Activated naive CD8-positive, alpha-beta T cell treated with anti-CD3 and anti-CD28 coated beads, Interleukin-2, amount 10 ng/mL, durations not matched to agents 7 days and 5 days (primary cell): ENCODE measurements at places on chromosomes 16 and 17. TPM values are rescaled to one million over a fixed set of nuclear protein-coding genes. Genes with fewer than 3 reads are reported as not detected.

TBC1D3H gene
- not detected for total RNA-seq

ARHGAP23 gene
- total RNA-seq: 0.25 TPM

GRCh38 chr17:55728833-55729232, 6.2 kb upstream of the TMEM100 start:
- H3K27ac ChIP-seq: no peak overlapping the region
- DNase-seq: no peak
- peaks cover 42% of the 10 kb centered on the region for H3K27me3 ChIP-seq
- no peak overlapping the region for H3K4me3 ChIP-seq

- no peak overlapping the region for H3K4me3 ChIP-seq
- DNase-seq: no peak
Measured at GRCh38 chr16:81971853-81972252, 39.4 kb downstream of the SDR42E1 start.

DNA sequence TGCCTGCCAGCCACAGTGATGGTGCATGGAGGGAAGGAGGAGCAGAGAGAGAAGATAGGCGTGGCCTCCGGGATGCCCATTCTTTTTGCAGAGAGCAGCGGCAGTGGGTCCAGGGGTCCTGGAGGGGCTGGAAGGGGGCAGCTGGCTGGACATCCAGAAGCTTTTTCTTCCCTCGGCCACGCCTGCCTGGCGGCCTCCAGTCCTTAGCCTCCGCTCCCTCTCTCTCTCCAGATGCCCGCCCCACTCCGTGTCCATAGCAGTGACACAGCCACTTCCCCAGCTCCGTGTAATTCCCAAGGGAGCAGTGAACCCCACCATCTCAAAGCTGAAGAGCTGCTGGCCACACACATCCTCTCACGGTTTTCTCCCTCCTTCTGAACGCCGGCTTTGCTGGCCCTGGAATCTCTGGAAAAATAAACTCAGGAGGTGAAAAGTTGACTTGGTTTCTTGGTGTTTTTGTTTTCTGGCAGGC, 26.3 kb upstream of the CDC42EP4 start:
- H3K27me3 ChIP-seq: no peaks in the 10 kb centered on the region
- H3K4me3 ChIP-seq: no peak overlapping the region
- H3K36me3 ChIP-seq: no peaks in the 10 kb centered on the region
- H3K4me1 ChIP-seq: no peaks in the 10 kb centered on the region
- no peak overlapping the region for H3K27ac ChIP-seq

GRCh38 chr16:58589326-58589905, 40.2 kb downstream of the CNOT1 start:
- peaks cover 19% of the 10 kb centered on the region for H3K4me1 ChIP-seq
- DNase-seq: no peak

GRCh38 chr17:15891318-15891717, 53.6 kb upstream of the ADORA2B start:
- DNase-seq: no peak
- no peak overlapping the region for H3K27ac ChIP-seq
- H3K36me3 ChIP-seq: peaks cover 4% of the 10 kb centered on the region
- no peak overlapping the region for H3K4me3 ChIP-seq
- peaks cover 2% of the 10 kb centered on the region for H3K27me3 ChIP-seq
- H3K4me1 ChIP-seq: peaks cover 15% of the 10 kb centered on the region

GRCh38 chr17:45320931-45321461, 4.2 kb upstream of the MAP3K14 start:
- H3K36me3 ChIP-seq: no peaks in the 10 kb centered on the region
- no peaks in the 10 kb centered on the region for H3K27me3 ChIP-seq
- peaks cover 39% of the 10 kb centered on the region for H3K4me1 ChIP-seq
